ENCODE measurements at places on chromosomes 16 and 17.

GRCh38 chr17:30226878-30227277 lies 8.6 kb downstream of the SLC6A4 start:
- DNase-seq: no peak

GRCh38 chr16:73882651-73883050 lies 414.0 kb upstream of the PSMD7 start:
- no peak for DNase-seq

GRCh38 chr16:84931506-84931905 lies 79.8 kb downstream of the ZDHHC7 start:
- DNase-seq: no peak

GRCh38 chr17:68973098-68973846 lies 18.1 kb upstream of the ABCA8 start:
- no peak for DNase-seq

- no peak for DNase-seq
Measured at GRCh38 chr16:81797443-81797842, 18.4 kb downstream of the PLCG2 start.

DNA sequence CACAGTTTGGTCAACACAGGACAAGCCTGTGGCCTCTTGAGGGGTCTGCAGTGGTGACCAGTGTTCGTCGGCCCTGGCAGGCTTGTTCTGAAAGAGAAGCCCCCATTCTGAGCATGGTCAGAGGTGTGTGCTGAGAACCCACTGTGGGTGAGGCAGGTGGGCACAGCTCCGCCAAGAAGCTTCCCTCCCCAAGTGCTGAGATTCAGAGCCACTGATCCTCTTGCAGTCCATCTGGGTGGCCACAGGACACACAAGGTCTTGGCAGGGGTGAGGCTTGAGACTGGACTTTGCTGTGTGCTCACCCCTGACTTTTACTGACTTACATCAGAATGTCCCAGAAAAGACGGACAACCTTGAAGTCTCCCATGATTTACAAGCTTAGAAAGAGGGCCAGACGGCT lies 18.7 kb downstream of the MPRIP start:
- no peak for DNase-seq

DNA sequence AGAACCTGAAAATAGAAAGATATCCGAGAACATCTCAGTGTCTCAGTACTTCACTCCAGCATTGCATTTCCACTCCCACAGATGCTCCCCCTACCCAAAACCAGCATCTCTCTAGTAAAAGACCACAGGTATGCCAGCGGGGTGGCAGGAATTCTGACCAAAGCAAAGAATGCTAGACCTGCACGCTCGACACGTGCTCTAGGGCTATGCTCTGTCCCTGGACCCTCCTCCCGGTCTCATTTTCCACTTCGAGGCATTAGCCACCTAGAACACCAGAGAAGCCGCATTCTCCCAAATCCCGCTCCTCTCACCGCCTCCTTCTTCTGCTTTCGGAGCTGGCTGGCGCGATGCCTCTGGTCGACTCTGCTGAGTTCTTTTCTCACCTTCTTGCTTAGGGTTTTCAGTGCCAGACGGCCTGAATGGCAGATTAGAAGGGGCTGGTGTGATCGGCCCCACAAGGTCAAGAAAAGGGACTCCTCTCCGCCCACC lies 487 bp downstream of the TSR1 start:
- DNase-seq: no peak

DNA sequence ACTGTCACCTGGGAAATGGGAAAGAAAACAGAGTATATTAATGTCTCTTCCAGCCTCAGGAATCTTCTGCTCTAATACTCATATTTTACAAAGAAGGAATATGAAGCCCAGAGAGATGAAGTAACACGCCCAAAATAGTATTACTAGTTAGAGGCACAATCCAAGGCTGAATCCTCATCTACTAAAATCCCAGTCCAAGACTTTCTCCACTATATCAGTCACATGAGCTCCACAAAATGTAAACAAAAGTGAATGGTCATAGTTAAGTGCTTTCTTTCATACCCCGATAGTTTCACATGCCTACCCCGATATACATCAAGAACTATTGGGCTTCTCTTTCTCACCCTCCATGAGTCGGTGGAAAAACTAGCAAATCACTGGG lies 965 bp downstream of the INTS2 start:
- DNase-seq: no peak

GRCh38 chr17:39450051-39450450 lies 1.0 kb downstream of the MED1 start:
- no peak for DNase-seq

- DNase-seq: no peak
Measured at GRCh38 chr17:520447-521182, 168.0 kb upstream of the RPH3AL start.

DNA sequence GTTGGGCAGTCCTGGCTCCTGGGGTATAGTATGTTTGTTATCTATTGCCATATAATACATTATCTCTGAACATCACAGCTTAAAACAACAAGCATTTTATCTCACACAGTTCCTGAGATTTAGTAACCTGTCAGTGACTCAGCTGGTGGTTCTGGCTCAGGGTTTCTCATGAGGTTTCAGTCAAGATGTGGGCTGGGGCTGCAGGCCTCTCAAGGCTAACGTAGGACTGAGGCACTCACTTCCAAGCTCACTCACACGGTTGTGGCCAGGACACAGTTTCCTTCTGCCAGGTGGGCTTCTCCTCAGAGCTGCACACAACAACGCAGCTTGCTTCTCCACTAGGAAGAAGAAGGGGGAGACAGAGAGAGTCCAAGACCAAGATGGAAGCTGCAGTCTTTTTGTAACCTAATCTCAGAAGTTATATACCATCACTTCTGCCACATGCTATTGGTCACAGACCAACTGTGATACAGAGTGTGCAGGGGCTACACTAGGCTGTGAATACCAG lies 10.3 kb upstream of the MED13 start:
- no peak for DNase-seq

GRCh38 chr17:40086150-40087044 lies 14.0 kb downstream of the NR1D1 start:
- peak; percentile 45 for DNase-seq

- no peak for DNase-seq
Measured at GRCh38 chr17:75325348-75325747, 36.1 kb upstream of the SLC25A19 start.

DNA sequence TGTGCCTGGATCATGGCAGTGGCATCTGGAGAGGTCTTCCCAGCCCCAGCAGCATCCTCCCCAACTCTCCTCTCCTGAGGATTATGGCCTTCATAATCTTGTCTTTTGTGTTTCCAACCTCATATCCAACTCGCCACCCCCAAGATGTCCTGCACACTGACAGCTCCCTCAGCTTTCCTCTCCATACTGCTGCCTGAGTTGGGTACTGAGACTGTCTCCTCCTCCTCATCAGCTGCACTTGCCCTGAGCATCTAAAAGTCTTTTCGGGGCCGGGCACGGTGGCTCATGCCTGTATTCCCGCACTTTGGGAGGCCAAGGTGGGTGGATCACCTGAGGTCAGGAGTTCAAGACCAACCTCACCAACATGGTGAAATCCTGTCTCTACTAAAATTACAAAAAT lies 2.0 kb downstream of the CD300LB start:
- no peak for DNase-seq

DNA sequence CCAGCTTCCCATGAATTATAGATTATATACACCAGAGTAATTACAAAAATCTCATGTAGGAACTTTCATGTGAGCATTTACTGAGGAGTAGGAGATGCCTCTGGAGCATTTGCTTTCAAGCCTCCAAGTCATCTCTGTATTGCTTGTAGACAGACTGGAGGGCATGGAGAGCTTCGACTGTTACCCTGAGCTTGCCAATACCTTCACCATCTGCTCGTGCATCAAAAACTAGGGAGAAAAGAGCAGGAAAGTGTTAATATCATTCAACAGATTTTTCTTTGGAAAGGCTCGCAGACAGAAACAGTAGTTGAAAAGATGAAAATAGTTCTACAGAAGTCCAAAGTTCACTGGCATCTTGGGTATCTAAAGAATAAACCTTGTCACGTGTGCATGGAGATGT lies 99.0 kb upstream of the AKTIP start:
- no peak for DNase-seq

DNA sequence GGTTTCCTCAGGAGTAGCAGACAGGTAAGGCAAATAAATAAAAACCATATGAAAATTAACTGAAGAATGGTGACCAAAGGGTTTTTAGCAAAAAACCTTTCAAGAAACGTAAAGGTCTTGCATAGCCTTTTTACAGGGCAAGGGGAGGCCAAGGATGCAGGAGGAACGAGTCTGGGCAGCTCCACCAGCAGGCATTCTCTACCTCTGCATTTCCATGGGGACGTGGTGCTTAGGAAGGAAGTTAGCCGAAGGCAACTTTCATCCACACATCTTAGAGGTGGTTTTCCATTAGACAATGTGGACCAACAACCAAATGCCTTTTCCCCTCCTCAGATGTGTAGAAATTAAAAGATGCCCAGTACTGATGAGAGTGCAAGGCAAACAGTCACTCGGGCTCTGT lies 20.7 kb downstream of the TOM1L2 start:
- no peak for DNase-seq

DNA sequence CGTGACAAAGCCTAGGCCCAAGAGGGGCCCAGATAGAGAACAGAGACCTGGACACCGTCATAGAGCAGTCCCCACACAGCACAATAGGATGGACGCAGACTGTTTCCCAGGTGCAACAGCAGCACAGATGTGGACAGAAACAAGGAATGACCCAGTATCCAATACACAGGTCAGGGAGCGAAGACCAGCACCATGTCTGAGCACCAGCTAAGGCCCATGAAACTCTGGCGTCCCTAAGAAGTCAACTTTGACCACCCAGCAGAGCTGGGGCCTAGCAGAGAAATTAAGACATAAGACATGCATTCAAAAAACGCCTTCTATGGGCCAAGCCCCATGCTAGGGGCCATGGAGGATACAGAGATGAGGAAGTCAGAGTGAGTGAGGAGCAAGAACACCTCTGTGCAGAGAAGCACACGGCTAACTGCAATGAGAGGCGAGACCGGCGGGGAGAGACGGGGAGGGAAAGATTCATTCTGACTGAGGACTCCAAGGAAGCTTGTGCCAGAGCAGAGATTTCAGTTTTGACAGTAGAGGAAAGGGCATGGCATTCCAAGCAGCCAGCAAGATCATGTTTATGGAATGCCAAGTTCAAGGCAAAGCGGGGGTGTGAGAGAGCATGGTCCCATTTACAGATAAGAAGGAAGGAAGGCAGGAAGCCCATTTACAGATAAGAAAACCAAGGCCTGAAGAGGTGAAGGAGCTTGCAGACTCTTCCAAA lies 50.8 kb downstream of the PITPNM3 start:
- no peak for DNase-seq

DNA sequence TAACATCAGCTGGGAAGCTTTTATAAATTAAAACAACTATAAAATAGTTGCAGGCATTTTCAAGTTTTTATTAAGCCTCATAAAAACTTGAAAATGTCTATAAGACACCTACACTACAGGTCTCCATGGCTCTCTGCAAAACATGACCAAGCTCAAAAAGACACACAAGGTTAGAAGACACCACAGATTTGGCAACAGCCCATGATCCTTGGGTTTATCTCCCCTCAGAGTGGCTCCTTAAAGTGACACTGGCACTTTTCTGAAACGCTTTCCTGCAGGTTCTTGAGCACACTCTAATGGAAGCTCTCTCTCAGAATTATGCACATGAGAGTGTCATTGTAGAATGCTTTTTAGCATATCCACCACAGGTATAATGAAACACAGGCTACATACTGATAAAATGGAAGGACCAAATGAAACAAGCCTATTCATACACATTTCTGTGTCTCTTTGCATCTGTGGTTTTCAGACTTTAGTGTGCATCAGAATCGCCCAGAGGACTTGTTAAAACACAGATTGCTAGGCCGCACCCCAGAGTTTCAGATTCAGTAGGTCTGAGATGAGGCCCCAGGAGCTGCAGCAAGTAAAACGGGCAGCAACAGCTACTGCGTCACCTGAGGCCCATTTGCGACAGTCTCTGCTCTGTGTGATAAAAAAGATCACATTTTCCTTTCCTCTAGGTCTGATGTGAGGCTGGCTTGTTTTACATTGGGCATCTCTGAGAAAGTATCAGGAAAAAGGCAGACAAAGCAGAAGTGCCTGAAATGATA lies 75.0 kb upstream of the WSB1 start:
- DNase-seq: no peak

GRCh38 chr17:58301504-58302150 lies 20.9 kb upstream of the MPO start:
- DNase-seq: no peak

- DNase-seq: no peak
Measured at GRCh38 chr16:63323055-63323454, 1286.8 kb upstream of the CDH8 start.

- no peak for DNase-seq
Measured at GRCh38 chr17:43467981-43468581, 15.7 kb upstream of the DHX8 start.

GRCh38 chr17:57849163-57849873 lies 526 bp downstream of the MRPS23 start:
- no peak for DNase-seq

DNA sequence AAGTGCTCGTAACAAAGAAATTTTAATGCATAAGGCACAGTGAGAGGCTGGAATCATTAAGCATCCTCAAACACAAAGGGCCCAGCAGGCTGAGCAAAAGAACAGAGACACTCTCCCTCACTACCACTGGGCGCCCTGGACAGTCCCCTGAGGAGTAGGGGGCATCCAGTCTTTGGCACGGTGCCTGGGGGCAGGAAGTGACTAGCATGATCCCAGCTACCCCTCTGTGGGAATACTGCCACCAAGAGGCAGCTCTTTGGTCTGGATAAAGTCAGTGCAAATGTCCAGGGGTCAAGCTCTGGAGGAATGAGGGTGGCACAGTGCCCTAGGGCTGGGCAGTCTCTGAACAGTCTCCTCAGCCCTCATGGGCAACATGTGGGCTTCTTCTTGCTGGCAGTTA lies 2.6 kb upstream of the PROCA1 start:
- no peak for DNase-seq

GRCh38 chr16:77723108-77723514 lies 797 bp downstream of the NUDT7 start:
- DNase-seq: no peak
